ENCODE measurements at places on chromosomes 1 and 21.

DNA sequence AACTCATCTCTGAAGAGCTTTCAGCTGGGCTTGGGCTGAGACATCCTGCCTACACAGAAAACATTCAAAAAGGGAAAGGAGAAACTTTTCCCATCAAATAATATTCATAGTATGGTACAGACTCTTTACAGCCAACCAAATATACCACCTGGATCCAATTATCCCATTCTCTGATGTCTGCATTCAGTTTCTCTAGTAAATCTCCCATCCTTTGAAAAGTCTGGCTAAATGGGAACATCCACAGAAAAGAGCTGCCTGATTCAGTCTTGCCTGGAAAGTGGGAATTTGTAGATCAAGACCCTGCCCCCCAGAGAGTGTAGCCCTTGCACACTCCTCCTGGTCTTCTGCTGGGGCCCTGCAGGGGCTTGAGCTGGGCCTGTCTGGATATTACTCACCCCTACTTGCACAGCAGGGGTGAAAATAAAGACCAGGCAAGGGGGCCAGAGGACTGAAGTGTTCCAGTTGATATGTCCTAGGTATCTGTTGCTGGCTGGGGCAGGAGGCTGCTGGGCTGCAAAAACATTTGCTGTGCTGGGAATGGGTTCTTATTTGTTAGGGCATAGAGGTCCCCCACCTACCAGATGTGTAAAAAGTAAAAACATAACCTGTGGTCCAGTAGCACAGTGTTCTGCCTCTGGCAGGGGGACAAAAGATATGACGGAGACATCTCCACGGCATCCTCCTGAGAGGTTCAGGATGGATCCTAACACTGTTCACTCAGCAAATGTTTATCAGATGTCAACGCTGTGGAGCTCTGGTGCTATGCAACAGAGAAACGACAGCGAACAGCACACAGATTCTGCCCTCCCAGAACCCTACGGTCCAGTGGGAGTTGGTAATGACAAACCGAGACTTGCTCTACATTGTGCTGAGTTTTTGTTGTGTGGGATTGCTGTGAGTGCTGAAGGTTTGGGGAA lies 140.3 kb downstream of the PLXNA2 start:
- DNase-seq, result no peak

GRCh38 chr1:115126516-115126915 lies 37.2 kb upstream of the TSPAN2 start:
- no peak for DNase-seq

GRCh38 chr1:48807554-48808260 lies 31.0 kb upstream of the BEND5 start:
- peak; percentile 30 for DNase-seq

DNA sequence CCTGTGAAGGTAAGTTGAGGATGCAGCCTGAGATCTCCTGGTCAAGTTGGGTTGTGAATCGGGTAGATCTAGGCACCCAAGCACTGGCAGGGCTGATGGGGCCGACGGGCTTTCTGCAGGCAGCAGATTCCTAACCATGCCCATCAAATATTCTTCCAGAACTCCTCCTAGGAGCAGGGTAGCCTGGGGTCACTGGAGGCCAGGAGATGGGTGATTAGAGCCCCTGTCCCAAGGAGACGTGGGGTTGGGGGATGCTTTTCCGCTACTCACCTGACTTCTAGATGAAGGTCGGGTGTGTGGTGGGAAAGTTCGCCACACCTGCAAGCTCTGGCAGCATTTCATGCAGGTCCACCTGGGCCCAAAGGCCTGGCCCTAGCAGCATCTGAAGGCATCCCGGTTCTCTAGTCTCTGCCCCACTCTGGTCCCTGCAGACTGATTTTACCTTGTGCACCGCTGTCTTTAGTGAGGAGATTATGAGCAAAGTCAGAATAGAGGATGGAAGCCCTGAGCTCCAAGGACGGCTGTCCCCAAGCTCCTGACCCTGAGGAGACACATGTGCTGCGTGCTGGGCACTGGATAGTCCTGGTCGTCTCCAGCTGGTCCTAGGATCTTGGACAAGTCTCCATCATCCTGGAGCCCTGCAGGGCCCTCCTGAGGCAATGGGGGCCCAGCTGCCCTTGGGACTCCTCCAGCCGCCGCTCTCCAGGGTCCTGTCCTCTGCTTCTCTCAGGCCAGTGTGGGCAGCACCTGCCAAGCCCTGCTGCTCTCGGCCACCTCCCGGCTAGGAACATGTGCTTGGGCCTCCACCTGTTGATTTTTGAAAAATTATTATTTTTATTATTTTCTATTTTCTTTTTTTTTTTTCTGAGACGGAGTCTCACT lies 21.8 kb upstream of the C2CD2 start:
- DNase-seq, result no peak

- no peak for DNase-seq
These were observed 327.5 kb downstream of the KCTD3 start for GRCh38 chr1:215894617-215895016.

DNA sequence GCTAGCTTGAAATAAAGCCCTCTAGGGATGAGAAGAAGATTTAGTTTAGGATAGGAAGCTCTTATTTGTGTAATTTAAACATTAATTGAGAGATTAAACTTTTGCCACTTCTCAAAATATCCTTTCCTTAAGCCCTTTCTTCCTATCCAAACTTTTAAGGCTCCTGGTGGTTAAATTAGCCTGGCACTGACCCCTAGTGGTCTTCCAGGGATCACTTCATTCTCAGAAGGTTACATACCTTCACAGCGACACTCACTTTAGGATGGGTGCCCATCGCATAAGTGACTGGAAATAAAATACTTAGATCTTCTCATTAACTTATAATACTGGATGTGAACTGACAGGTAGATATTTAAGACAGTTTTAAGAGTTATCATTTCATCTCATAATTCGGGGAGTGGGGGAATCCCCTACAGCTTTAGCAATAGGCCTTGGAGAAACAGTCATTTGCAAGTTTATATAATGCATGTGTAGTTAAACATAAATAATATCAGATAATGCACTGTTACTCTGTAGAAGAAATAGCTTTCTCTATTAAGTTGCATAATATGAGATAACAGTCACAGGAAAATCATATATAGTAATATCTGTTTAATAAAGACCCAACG lies 7.4 kb downstream of the LHX9 start:
- peak; percentile 74 for DNase-seq

GRCh38 chr1:36588972-36589371 lies 106.3 kb upstream of the CSF3R start:
- no peak for DNase-seq

DNA sequence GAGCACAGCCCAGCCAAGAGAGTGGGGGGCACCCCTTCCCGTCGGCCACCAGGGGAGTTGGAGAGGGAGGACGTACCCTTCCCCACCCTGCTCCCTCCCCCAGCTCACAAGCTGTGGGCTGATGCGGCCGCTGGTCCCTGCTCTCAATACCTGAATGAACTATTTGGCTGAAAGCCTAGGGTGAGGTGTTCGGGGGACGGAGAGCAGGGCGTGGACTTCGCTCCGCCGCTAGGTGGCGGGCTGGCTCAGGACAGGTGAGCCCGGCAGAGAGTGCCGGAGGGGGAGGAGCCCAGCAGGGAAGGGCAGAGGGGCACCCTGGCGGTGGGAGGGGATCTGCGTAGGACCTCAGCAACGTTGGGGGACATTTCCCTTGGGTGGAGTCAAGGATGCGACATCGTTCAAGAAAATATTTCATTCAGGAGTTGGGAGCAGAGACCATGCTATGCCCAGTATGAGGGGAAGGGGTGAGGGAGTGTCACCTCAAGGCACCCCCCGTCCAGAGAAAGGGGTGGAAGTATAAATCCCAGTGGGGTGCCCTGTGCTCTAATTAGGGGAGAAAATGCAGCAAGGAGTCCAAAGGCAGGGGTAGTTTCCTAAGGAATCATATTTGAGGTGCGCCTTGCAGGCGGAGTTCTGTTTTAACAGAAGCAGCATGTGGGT lies 12.0 kb upstream of the RHBG start:
- DNase-seq, result no peak

- DNase-seq, result peak; percentile 64
These were observed 290.2 kb downstream of the LRRC40 start for GRCh38 chr1:69914976-69915765.

DNA sequence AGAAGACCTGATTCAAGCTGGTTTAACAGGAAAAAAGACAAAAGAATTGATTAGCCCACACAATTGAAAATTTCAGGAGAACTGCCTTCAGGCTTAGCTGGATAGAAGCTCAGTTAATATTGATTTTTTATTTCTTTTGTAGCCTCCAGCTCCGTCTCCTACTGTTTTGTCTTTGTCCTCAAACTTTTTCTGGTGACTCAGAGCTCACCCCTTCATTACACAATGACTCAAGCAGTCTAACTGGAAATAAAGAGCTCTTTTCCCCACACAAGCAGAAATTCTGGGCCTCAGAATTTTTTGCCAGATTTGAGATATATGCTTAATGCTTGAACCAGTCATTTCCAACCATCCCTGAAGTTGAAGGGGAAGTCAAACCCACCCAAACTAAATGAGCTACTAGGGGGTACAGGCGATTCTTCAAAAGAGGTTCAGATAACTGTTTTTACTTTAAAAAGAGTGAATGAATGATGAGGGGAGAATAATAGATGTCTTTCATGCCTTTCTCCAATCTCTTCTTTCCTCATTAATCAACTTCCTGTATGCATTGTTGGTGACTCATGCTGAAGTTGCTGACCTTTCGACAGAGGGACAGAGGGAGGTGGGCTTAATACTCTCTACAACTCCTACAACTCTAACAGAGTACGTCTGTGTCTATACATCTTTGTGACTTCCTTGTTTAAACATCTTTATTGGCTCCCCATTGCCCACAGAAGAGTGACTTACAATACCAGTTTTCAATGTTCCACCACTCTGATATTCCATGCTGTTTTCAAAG lies 6.2 kb upstream of the ACP6 start:
- DNase-seq, result peak; percentile 64

DNA sequence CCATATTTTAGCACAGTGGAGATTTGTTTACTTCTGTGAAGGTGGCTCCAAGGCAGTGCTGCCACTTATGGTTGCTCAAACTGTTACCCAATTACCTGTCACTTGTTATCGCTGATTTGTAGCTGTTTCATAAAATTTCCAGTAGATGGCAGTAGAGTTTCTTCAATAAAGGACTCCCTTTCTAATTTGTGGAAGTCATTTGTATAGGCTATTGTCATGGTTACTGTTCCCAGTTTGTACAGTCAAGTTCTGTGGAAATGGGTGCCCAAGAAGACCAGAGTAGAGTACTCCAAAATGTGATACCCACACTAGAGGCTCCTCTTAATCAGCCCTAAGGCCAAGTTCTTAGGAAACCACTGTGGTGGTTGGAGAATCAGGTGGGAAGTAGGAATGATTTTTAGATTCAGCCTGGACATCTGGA lies 186.1 kb downstream of the CLEC20A start:
- DNase-seq, result peak; percentile 89

GRCh38 chr1:51518033-51518585 lies 957 bp downstream of the EPS15 start:
- DNase-seq, result no peak

DNA sequence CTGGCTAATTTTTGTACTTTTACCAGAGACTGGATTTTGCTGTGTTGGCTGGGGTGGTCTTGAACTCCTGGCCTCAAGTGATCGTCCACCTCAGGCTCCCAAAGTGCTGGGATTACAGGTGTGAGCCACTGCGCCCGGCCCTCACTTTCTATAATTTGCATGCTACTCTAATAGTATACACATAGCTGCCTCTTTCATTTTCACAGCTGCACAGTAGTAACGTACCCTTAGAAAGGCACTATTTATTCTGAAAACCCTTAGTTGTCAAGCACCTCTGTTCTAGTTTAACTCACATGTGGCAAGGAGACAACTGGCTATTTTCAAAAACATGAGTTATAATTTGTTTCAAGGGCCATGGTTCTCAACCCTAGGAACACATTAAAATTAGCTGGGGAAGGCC lies 17.2 kb downstream of the TPM3 start:
- DNase-seq, result no peak

DNA sequence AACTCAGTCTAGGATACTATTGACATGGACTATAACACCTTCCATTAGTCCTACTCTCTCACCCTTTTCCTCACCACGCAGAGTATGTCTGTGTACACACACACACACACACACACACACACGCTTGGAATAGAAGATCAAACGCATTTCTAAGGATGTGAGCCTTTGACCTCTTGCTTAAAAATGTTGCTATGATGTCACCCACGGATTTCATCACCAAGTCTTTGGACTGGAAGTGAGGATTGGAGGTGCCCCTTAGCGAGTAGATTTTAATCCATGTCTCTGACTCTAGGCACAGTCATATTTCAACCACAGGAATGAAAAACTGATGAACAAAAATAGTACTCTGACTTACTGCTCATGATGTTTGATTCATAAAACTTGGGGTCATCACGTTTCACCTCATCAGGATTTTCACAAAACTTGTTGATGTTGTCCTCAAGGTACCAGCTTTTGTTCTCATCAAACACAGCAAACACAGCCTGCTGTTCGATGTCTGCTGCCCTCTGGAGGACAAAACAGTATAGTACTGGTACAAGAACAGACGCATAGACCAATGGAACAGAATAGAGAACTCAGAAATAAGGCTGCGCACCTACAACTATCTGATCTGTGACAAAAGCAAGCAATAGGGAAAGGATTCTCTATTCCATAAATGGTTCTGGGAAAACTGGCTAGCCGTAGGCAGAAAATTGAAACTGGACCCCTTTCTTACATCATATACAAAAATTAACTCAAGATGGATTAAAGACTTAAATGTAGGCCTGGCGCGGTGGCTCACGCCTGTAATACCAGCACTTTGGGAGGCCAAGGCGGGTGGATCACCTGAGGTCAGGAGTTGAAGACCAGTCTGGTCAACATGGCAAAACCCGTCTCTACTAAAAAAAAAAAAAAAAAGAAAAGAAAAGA lies 39.9 kb downstream of the F5 start:
- DNase-seq, result peak; percentile 92

GRCh38 chr1:43466403-43466802 lies 12.7 kb upstream of the HYI start:
- DNase-seq, result peak; percentile 34

DNA sequence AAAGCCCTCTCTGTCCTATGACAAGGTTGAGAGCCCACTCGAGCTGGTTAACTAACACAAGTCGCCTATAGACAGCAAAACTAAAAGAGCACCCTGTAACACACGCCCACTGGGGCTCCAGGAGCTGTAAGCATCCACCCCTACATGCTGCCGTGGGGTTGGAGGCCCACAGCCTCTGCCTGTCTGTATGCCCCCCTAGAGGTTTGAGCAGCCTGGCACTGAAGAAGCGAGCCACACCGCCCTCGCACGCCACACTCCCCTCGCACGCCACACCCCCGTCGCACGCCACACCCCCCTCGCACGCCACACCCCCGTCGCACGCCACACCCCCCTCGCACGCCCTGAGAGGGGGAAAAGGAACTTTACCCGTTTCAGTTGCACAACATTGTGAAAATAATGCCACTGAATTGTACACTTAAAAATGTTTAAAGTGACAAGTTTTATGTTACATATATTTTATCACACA lies 13.2 kb upstream of the HMGCL start:
- peak; percentile 58 for DNase-seq

GRCh38 chr1:84165601-84166000 lies 21.5 kb downstream of the PRKACB start:
- DNase-seq, result no peak

DNA sequence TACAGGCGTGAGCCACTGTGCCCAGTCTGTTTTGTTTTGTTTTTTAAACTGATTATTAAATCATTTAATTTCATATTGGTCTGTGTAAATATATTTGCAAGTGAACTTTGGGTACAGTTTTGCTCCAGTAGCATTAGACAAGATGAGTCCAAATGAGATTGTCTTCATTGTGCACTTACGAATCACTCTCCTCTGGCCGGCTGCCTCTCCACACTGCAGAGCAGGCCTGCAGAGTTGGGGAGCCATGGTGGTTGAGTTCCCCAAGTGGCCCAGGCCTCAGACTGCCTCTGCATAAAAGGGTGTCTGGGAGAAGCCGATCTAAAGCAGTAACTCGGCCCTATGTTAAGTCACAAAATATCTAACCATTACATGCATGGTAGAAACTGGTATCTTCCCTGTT lies 74.8 kb downstream of the ATP5PO start:
- no peak for DNase-seq

Measured in cardiac fibroblast (primary cell).